Mucosa of descending colon (tissue), 3 donors: ENCODE measurements at places on chromosomes 1 and 21. TPM values are rescaled to one million over a fixed set of nuclear protein-coding genes. Genes with fewer than 3 reads are reported as not detected.

DNA sequence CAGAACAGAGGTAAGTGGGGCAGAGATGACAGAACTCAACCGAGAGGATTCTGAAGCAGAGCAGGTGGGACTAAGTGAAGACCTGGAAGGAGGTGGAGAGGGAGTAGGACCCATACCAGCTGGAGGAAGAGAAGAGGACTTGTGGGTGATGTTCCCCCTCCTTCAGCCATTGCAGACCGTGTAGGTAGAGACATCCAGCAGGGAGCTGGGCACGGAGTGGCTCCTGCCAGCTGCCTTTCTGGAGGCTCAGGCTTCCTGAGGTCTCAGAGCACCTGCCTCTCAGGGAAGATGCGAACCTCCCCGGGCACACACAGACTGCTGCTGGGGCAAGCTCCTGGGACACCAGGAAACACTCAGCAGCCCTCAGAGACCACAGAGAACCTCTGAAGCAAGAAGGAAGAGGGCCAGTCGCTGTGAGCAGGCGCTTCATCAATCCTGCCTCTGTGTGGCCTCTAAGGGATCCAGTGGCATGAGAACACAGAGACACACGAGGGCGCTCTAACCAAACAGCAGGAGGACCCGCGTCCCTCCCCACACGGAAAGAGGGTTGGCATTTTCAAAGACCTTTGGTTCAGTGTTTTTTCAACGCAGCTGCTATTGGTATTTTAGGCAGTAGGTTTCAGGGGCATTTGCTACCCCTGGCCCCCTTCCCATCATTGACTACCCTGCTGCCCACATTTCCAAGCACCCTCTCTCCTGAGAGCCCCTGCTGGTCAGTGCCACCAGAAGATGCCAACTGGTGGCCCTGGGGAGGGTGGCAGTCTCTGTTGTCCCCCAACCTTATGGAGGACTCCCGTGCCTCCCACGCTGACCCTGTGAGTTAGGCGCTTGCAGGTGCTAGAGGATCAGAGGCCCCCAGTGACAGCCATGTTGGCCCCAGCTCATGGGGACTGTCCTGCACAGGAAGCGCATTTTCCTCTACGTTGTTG lies 89.6 kb upstream of the EDN2 start:
- peak; percentile 63 for DNase-seq

DNA sequence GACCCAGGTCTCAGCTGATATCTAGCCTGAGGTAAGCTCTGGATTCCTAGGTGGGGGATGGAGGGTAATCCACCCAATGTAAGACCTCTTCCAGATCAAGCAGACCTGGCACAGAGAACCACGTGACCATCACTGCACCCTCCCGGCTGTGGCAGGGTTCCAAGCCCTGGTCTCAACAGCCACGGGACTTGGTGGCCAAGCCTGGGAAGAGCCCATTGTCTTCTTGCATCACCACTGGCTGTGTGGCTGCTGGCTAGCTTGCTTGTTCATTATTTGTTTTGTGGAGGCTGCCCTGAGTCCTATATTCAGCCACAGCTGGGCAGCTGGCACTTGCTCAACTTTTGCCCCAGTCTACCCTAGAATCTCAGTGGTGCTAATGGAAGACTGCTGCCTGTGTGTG lies 24.1 kb upstream of the NFASC start:
- DNase-seq, result no peak

- no peak for DNase-seq
Measured at GRCh38 chr1:109776206-109776835, 12.6 kb upstream of the EPS8L3 start.

DNA sequence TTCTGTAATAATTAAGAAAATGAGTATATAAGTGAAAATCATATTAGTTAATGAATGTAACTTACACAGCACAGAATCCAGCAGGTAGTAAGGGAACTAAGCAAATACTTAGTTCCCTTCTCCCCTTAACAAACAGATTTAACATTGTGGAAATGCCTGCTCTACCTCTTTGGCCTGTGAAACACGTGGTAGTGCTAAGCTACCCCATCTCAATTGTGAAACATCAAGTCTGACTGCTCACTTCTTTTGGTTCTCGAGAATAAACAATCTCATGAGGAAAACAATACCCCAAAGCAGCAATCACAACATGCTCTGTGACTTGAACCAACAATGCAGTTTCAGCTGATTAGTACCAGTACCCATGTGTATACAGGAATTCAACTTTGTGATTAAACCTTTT lies 4.7 kb downstream of the MYSM1 start:
- no peak for DNase-seq

DNA sequence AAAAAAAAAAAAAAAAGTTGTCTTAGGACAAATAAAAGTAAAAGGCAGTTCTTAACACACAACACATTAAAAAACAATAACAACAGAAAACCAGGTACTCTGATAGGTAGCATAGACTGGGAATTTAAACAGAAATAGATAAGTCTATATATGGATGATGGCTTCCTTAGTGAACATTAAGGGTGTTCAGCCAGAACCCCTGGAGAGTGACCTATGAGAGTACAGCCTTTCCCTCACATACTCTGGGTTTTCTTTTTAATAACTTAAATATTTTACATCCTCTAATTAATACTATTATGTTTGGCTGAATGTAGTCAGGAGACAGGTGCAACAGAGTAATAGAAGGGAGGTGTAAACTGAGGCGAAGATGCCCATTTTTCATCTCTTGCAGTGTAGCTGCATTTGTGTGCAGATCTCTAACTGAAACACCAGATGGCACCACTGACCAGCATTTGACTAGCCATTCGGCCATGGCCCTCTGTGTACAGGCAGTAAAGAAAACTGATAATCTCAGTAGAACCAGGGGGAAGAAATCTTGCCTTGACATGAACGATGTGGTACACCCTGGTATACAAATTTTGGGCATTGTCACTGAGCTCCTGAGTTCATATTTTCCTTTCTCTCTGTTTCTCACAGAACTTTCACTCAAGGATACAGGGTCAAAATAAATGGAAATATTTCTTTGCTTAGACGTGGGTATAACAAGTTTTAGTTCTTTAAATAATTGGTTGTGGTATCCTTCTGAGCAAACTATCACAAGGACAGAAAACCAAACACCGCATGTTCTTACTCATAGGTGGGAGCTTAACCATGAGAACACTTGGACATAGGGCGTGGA lies 7.6 kb downstream of the TTF2 start:
- no peak for DNase-seq

GRCh38 chr1:156748670-156749418 lies 2.6 kb downstream of the HDGF start:
- peak; percentile 83 for DNase-seq

DNA sequence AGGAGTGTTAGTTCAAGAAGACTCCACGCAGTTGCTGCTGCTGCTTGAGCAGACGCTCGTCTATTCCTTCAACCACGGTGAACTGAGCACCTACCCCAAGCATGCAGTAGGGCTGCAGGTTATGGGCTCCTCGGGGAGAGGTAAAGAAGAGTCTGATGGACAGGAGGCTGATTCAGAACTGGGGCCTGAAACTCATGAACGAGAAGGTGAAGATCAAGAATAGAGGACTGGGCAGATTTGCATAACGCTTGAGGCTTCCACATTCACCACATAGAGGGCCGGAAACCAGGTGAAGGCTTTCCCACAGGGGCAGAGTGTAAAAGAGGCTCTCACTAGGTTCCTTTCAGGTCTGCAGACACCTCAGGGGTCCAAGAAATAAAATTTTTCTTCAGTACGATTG lies 9.1 kb downstream of the ABCA4 start:
- DNase-seq, result no peak

GRCh38 chr1:235745503-235746136 lies 96.0 kb upstream of the GNG4 start:
- no peak for DNase-seq

DNA sequence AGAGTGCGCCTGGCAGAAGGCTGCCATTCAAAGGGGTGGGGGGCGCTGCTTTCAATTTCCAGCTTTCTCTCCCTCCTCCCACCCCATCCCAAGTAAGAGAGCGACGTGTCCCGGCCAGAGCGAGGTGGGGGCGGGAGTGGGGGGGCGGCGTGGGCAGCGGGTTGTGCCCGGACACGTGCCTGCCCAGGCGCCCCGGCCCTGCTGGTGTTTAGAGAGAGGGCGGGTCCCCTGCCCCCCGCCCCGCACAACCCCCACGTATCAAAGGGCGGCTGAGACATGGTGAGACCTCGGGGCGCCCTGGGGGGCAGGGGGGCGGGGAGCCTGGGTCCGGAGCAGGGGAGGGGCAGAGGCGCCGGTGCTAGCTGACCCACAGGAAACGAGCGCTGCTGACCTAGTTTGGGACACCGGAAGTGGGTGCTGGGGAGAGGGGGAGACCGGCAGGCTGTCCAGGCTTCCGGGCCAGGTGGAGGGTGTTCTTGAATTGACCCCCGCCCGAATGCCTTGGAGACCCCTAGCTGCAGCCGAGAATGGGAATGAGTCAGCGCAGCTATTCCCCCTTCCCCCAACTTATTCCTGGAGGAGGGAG lies 1.3 kb downstream of the ZBTB7B start:
- DNase-seq, result peak; percentile 83

DNA sequence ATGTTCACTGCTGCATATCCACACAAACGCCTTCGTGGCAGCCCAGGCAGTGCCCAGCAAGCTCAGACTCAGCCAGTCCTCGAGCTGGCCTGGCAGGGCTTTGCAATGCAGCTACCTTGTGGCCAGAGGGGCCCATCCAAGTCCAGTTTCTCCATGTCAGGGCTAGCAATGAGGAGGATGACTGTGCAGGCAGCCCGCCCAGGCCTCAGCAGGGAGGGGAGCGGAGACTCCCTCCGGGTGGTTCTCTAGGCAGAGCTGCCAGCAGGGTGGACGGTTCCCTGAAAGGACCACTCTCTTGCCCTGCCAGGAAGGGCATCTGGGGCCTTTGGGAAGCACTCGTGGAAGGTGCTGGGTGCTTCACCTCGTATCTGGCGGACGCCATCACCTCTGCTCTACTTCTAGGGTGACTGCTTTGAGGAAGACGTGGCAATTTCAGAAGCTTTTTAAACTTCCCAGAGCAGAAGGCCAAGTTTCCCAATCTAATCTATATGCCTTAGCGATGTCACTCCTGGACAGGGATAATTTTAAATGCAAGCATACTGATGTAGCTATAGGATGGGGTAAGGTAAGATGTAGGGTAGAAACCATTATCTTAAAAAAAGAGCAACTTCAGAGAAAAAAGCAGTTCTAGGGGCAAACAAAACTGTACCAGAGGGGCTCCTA lies 56.2 kb downstream of the RUNX1 start:
- DNase-seq, result no peak

DNA sequence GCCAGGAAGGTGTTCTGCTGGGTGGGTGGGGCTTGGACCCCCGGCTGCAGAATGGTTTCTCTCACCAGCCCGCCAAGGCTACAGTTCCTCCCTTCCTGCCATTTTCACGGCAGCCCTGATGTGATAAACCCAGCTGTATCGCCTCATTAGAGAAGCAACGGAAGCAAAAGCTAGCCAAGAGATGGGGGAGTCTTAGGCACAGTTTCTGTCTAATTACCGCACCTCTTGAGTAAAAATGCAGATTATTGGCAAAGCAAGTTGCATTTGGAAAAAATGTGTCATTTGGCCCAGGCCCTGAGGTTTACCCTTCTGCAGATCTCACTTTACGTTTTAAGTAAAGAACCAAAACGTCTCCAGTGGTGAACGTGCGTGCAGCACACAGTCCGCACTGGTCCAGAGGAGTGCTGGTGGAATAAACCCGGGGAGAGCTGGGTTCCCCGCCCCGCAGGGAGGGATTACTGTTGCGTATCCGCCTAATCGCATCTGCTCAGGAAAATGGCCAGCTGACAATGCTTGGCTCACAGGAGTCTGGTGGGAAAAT lies 109.9 kb downstream of the GALNT2 start:
- peak; percentile 37 for DNase-seq

DNA sequence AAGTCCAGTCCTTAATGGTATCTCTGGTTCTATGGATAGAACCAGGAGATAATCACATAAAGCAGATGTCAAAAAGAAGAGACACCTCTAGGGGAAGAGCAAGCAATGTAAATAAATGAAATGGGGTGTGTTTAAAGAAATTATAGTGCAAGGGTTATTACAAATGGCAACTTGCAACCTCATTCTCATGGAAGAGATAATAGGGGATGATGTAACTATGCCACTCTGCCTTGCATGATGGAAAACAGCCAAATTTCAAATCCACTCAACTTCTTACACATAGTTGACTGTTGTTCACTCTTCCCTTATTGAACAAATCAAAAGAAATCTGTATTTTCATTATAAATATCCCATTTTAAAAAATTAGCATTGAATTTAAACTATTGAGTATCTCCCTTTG lies 274.0 kb upstream of the TMPRSS15 start:
- no peak for DNase-seq

DNA sequence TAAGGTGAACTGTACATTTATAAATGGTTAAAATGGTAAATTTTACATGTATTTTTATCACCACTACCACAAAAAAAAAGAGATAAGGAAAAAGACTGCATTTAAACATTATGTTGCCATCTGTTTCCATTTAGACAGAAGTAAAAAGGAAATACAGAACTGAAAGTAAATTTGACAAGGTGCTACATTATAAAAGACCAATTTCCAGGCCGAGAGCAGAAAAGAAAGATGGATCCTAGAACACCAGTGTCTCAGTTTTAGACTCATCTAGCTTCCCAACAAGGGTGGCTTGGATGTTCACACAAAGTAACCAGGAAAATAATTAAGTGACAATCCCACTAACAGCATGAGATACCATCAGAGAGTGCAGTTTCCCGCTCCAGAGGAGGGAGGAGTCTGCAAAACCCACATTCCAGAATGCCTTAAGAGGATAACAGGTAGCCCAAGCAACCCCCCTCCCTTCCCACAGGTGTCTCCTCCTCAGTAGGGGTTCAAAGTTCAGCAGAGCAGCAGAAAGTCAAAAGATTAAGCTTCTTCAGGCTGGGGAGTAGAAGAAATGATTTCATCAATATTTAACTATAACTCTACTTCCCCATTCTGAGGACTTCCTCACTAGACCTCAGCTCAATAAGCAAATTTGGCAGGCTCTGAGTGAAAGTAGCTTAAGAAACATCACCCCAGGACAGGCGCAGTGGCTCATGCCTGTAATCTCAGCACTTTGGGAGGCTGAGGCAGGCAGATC lies 11.8 kb downstream of the TPM3 start:
- no peak for DNase-seq

- no peak for DNase-seq
Measured at GRCh38 chr1:168054117-168054516, 82.6 kb downstream of the GPR161 start.

- no peak for DNase-seq
Measured at GRCh38 chr1:54460351-54460750, 54.2 kb upstream of the SSBP3 start.

DNA sequence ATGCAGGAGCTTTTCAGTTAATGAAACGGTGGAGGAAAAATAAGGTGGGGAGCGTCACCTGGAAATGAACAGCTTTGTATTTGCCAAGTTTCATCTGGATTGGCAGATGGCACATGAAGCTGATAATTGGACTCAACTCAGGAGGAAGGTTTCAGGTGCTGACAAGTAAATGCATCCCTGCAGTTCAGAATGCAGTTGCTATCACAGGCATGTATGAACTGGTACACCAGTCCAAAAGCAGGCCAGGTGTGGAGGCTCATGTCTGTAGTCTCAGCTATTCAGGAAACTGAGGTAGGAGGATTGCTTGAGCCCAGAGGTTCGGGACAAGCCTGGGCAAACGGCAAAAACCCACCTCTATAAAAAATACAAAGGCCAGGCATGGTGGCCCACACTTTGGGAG lies 15.5 kb downstream of the DEGS1 start:
- DNase-seq, result no peak

- DNase-seq, result no peak
Measured at GRCh38 chr1:38088791-38089190, 42.2 kb upstream of the POU3F1 start.

TRAF5 gene
- total RNA-seq, result 19.4 TPM

PACC1 gene
- total RNA-seq, result 3.4 TPM

RHOU gene
- total RNA-seq, result 45.1 TPM

OR6K3 gene
- not detected for total RNA-seq

COL24A1 gene
- total RNA-seq, result 1.1 TPM

EXO5 gene
- total RNA-seq, result 8.2 TPM
